Activated B cell treated with CpG ODN at 0.5 μM for 24 hours (primary cell): ENCODE measurements at places on chromosomes 1 and 21.

- DNase-seq, result no peak
Observed at GRCh38 chr1:64516803-64517568, 47.1 kb downstream of the CACHD1 start.

DNA sequence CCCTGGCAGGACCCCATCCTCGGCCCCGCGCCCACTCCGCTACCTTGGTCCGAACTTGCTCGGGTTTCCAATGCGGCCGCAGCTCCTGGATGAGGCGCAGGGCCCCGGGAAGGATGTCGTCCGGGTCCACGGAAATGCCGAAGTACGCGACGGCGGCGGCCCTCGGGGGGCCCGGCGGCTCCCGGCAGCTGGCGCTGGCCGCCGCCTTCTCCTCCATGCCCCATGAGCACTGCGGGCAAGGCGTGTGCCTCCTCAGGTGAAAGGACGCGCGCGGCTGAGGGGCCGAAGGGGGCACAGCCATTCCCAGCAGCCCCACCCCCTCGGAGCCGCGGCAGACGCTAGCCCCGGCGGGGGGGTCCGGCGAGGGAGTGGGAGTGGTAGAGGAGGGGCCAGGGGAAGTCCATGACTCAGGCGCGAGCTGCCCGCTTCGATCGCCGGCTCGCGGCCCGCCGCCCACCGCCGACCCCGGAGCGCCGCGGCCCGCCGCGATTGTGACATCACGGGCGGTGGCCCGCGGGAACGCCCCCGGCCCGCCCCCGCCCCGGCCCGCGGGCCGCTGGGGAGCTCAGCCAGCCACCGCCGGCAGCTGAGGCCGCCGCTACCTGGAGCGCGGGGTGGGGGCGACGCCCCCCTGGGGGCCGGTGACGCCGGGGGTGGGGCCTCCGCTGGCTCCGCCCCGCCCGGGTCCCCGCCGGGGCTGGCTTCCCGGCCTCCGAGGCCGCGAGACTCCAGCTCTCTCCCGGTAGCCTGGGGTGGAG lies at the start of gene ETNK2:
TSS of gene ETNK2 (minus strand) at position 493 of the 758 bp plus-strand sequence. CDS start at position 301, 192 bp downstream.
- peak; percentile 59 for DNase-seq

DNA sequence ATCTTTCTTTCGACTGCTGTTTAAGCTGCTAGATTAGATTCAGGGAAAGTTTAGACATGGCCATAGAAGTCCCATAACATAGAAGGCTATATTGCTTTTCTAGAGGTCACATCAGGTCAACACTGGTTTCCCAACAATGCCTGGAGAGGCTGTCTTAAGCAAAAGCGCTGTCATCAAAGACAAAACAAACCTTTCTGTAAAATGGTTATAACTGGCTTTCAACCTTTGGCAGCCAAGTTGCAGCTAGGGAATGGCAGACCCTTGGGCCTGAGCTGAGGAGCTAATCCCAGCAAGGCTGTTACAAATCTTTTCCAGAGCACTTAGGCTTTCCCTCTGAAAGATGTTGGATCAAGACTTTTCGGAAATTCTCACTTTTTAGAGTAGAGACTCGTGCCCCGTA lies 11.2 kb upstream of the ABCA4 start:
- no peak for DNase-seq

DNA sequence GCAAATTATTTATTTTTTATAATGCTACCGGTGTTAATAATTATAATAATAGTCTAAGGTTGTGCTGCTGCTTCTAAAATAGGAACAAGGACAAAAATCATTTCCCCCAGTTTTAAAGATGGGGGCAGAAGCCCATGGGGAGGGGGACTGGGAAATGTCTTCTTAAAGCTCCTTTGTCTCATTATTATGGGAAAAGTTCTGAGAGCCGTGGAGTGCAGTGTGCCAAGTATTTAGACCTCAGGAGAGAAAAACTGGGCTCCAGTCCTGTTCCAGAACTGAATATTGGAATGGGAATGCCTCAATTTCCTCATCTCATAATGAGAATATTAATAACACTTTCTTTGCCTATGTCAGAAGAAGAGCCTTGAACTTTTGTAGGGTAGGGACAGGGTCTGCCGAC lies 40.9 kb upstream of the ATF3 start:
- DNase-seq, result no peak

DNA sequence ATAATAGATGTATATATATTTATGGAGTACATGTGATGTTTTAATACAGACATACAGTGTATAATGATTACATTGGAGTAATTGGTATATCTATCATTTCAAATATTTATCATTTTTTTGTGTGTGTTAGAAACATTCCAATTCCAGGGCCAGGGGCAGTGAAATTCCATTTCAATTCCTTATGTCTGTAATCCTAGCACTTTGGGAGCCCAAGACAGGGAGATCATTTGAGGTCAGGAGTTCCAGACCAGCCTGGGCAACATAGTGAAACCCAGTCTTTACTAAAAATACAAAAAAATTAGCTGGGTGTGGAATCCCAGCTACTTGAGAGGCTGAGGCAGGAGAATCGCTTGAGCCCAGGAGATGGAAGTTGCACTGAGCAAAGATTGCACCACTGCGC lies 30.4 kb upstream of the PDC start:
- no peak for DNase-seq

DNA sequence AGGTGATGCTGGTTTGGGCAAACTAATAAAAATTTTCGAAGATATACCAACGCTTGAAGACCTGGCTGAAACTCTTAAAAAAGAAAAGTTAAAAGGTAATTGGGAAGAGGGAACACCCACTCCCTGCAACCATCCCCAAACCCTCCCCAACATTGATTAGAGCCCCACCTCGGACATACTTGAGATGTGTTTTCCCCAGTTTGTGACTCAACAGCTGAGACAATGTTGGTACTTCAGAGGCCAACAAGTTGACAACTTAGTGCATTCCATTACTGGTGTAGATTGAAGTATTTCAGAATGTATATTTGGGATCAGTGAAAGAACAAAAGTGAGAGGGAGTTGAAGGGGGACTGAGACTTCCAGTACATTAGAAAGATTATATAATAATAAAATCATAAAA lies 5.1 kb downstream of the IFI16 start:
- no peak for DNase-seq

GRCh38 chr1:41672173-41672572 lies 187.7 kb upstream of the EDN2 start:
- DNase-seq, result no peak

DNA sequence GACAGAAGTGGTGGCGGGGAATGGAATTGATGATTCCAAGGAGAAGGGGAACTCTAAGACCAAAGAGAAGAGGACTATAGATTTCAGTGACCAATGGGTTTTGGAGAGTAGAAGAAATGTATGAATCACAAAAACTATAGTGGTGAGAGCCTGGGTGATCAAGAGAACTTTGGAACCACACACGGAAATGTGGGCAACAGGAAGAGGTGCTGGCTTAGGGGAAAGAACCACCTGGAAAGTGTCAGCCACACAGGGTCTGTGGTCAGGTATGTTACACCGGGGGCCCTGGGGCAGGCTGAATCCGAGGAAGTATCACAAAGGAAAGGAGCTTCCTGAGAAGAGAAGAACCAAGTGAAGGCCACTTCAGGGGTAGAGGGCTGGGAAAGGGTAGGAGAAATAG lies 11.5 kb upstream of the CHIA start:
- DNase-seq, result no peak

DNA sequence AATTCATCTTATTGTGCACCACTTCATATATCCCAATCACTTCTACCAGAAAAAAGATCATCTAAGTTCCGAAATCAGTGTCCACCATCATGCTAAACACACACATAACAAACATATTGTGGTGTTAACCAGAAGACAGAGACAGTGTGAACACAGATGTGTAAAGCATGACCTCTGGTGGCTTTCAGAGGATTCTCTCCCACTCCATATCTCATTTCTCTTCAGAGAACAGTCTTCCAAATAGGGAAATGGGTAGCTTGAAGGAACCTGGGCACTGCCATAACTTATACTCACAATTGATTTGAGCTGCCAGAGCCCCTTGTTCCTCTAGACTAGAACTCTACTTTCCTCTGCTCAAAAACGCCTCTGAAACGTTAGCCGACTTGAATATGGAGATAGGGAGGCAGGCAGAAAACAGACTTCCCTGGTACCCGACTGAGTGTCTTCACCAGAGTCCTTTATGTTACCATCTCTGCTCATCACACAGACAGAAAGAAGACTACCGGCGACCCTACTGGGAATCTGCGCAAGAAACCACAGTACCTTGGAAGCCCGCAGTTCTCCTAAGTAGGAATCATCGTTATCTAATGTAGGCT lies 1.8 kb upstream of the ELAPOR1 start:
- DNase-seq, result no peak

- DNase-seq, result no peak
Observed at GRCh38 chr1:30445449-30445848, 277.9 kb downstream of the MATN1 start.

DNA sequence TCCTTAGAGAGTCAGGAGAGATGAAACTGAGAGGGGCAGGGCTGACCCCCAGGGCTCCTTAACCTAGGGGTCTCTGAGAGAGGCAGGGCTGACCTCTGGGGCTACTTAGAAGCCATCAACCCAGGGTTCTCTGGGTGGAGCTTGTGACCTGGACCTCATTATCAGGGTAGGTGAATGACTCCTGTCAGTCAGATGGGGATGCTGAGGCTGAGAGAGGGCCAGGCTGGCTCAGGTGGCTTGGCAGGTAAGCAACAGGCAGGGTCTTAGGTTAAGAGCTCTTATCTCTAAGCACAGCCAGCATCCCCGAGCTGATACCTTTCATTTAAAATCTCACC lies 160.9 kb downstream of the PTPRU start:
- no peak for DNase-seq

- DNase-seq, result no peak
Observed at GRCh38 chr1:166302989-166303758, 136.4 kb upstream of the FAM78B start.

DNA sequence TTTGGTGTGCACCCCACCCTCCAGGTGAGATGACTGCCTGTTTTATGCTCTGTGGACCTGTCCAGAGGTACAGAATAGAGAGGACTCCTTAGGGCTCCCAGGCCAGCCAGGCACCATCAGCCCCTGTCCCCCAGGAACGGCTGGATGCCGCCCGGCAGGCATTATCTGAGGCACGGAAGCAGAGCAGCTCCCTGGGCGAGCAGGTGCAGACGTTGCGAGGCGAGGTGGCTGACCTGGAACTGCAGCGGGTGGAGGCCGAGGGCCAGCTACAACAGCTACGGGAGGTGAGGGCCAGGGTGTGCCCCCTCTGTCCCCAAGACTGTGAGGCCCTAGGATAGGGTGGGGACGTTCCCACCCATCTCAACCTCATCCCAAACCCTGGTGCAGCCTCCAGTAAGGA lies 10.8 kb downstream of the MFAP2 start:
- DNase-seq, result no peak

DNA sequence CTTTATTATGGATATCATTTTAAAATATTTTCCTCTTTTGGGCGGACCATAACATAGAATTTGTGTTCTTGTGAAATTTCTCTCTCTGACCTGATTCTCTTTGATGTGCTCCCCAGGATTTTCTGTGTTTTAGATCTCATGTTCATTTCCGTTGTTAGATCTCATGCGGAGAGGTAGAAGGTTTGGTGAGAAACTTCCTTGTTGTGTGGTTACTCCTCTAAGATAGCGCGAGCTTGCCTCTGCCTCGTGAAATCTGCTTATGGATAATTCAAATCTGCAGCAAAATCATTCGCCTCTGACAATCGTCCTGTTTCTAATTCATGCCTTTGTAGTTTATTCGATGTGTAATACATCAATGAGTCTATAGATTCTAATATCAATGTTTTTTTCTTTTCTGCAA lies 580.4 kb downstream of the USP25 start:
- no peak for DNase-seq

- peak; percentile 15 for DNase-seq
Observed at GRCh38 chr1:226632169-226632879, 83.8 kb downstream of the STUM start.

DNA sequence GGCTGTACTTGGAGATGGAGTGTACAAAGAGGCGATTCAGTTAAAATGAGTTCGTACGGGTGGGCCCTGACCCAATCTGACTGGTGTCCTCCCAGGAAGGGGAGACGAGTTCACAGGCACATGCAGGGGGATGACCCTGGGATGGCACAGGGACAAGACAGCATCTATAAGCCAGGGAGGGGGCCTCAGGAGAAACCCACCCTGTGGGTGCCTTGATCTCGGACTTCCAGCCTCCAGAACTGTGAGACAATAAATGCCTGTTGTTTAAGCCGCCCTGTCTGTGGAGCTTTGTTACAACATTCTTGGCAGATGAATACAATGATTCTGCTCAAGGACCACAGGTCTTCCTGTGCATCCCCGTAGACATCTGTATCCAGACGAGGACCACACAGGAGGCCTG lies 14.6 kb upstream of the CLDN14 start:
- DNase-seq, result no peak

DNA sequence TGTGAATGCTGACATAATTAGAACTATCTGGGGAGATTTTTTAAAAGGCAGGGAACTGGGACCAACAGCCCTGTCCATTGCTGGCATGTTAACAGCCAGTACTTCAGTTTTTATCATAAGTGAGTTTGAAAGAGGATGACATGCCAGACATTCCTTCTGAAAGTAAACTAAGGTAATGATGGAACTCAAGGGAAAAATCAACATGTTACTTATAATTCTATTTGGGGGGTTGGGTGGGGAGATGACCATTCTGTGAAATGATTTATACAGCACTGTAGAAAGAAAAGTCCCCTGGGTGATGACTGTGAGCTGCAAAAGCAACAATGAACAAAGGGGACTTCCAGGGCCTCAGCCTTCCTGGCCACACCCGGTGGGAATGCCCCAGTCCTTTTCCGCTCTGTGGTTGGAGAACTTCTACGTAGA lies 5.4 kb upstream of the LAMC2 start:
- DNase-seq, result no peak

- no peak for DNase-seq
Observed at GRCh38 chr1:116585886-116586285, 15.1 kb upstream of the CD58 start.

DNA sequence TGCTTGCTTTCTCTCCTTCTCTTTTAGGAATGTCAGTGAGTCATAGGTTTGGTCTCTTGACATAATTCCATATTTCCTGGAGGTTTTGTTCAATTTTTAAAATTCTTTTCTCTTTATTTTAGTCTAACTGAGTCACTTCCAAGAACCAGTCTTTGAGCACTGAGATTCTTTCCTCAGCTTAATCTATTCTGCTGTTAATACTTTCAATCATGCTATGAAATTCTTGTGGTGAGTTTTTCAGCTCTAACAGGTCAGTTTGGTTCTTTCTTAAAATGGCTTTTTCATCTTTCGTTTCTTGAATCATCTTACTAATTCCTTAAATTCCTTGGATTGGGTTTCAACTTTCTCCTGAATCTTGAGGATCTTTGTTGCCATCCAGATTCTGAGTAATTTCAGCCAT lies 321.0 kb downstream of the PTBP2 start:
- no peak for DNase-seq

- no peak for DNase-seq
Observed at GRCh38 chr1:107609808-107610207, 355.2 kb downstream of the VAV3 start.
